Activated T-cell treated with anti-CD3 and anti-CD28 coated beads, Interleukin-2, amount 50 U/mL, for 72 hours (primary cell): ENCODE measurements at places on chromosomes 11 and 22.

DNA sequence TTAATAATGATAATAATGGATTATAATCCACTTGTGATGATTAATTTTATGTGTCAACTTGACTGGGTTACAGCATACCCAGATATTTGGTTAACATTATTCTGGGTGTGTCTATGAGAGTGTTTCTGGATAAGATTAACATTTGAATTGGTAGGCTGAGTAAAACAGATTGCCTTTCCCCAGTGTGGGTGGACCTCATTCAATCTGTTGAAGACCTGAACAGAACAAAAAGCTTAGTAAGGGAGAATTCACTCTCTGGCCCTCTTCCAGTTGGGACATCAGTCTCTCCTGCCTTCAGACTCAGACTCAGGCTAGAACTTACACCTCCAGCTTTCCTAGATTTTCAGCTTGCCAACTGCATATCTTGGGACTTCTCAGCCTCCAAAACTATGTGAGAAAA is 37.3 kb upstream of the RRAS2 start:
- DNase-seq = no peak

DNA sequence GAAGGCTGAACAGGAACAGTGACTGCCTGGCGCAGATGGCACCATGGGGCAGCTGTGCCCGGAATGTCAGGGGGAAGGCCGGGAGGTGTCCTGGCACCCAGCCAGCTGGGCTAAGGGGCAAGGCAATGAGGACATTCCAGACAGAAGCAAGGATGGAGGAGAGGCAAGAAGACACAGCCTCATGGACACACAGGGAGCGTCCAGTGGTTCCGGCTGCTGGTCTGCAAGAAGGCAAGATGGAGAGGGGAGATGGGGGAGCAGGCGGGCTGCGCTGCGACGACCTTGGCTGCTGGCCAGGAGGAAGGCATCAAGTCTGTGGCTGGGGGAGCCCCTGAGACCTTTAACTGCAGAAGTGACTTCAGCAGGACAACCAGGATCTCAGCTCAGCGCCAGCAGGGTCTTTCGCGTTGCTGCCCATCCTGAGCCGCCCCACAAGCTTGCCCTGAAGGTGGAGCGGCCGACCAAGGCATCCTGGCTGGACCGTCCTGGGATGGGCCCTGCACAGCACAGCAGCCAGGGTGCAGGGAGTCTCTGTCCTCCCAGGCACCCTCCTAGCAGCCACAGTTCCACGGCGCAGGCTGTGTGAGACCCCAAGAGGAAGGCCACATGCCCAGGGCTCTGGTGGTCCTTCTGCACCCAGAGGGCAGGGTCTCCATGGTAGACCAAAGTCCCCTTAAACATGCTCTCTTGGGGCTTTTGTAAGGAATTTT is 531.7 kb downstream of the BRD1 start:
- DNase-seq = no peak

DNA sequence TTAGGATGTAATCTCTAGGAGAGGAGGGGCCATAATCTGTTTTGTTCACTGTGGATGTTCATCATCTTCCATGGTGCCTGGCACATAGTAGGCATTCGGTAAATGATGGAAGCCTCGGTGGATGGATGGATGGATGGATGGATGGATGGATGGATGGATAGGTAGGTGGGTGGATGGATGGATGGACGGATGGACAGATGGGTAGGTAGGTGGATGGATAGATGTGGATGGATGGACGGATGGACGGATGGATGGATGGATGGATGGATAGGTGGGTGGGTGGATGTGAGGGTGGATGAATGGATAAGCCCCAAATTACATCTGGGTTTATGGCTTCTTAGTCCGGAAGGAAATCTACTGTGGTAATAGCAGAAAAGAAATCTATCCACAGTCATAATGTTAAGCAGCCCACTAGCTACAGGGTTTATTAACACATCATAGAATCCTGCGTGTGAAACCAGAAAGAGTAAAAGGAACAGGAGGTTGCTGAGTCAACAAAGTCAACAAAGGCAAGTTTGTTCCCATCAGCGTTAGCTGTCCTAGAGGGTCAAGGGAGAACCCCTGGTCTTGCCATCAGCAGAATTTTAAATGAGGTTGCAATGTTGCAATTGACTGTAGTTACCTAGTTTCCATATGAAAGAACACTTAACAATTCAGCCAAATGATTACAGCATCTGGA is 82.8 kb downstream of the C11orf91 start:
- DNase-seq = no peak

DNA sequence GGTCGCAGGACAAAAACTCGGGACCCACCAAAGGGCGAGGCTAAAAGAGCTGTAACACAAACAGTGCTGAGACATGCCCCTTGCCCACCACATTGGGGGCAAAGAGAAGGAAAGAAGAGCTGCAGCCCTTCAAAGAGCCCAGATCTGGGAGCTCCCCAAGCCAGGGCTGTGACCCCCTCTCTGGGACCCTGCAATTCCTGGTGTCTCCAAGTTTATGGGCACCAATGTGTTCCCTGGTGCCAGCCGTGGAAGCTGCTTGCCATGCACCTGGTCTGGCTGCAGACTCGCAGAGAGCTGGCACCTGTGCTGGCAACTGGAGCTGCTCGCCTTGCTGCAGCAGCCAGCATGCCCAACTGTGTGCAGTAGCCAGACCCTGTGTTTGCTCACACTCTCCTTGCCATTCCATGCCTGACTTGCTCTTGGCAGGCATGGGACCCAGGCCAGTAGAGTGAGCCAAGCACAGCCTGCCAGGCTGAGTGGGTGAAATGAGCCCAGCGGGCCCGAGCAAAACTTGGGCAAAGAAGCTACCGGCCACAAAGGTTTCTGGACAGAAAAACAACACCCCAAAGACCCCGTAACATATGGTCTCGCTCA is 16.0 kb downstream of the RRP8 start:
- DNase-seq = no peak

DNA sequence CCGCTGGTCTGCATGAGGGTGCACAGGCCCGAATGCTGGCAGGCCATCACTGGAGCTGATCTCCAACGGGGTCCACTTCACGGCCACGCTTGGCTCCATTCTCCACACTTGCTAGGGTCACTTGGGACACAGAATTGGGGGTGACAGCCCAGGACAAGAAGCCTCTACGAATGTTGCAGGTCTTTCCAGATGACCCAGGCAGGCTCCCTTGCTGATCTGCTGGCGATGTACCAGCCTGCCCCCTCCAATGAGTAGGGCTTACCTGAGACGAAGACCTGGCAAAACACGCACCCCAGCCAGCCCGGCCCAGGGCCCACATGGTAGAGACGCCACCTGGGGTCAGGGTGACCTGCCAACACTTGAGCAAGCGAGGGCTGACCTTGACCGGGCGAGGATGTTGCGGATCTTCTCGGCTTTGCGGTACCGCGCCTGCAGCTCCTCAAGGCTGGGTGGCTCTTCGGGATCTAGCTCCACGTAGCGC is 44.9 kb downstream of the C11orf58 start:
- no peak for DNase-seq

- no peak for DNase-seq
Measured at GRCh38 chr22:50131894-50132293, 38.6 kb upstream of the PANX2 start.

- no peak for DNase-seq
Measured at GRCh38 chr11:84740050-84740449, 887.1 kb downstream of the DLG2 start.

DNA sequence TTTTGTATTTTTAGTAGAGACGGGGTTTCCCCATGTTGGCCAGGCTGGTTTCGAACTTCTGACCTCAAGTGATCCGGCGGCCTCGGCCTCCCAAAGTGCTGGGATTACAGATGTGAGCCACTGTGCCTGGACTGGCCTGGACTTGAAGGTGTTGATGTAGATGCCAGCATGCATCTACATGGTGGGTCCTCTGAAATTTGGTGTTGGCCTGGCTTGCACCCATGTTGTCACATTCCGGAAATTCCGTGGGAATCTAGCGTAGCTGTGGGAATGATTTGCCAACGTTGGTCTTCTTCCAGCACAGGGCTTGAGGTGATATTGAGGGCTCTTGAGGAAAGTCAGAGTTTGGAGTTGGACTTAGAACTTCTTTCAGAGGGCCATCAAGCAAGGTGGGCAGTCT is 6.5 kb downstream of the PACS1 start:
- no peak for DNase-seq
